ENCODE measurements at places on chromosomes 11 and 22.

DNA sequence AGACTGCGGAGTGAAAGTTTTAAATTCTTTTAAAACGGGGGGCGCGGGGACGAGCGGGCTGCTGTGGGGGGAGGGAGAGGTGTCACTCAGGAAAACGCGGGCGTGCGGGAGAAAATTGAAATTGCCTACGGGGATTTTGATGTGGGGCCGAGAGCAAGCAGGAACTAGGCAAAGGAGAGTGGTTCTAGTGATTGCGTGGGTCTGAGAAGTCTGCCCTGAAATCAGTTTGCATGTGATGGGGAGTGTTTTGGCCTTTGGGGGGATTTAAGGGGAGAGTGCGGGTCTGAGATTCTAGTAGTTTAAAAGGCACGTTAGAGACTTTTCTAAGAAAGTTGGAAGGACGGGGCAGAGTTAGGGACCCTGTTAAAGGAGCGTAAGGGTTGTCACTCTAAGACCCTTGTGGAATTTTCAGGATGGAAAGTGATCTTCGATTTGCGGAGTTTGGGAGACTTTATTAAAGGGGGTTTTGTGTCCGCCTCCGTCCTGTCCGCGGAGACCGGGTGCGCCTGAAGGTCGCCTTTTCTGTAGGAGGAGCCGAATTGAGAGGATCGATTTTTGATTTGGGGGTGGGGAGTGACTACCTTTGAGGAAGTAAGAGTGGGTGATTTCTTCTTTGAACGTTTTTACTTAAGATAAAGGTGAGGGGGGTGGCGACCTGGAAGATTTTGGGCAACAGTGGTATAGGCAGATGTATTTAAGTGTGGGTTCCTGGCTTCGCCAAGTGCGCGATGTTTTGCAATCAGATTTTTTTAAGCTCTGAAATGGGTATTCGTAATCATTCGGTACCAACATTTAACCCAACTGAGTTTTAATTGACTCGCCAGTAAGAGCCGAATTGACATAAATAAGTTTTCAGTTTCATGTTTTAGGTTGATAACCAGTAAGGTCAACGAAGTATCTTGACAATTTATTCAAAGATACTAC lies 1.1 kb downstream of the EED start:
- DNase-seq = peak; percentile 61

DNA sequence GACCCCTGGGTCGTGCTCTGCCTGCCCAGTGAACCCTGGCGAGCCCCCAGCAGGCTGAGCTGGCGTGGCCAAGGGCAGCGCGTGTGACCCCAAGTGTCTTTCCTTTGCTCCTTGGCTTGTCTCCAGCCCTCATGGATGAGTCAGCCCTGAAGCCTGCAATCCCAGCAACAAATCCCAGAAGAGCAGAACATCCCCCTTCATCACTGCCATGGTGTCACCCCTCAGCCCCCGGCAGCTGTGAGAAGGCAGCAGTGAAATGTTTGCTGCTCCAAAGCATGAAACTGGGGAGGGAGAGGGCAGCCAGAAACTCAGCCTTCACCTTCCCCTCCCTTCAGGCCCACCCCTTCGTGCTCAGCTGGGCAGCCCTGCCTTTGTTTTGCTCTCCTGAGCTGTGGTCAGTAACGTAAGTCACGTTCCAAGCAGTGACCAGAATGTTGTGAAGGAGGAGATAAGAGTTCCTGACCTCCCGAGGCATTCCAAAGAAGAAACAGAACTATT lies 29.8 kb downstream of the ADAMTS15 start:
- DNase-seq = no peak

DNA sequence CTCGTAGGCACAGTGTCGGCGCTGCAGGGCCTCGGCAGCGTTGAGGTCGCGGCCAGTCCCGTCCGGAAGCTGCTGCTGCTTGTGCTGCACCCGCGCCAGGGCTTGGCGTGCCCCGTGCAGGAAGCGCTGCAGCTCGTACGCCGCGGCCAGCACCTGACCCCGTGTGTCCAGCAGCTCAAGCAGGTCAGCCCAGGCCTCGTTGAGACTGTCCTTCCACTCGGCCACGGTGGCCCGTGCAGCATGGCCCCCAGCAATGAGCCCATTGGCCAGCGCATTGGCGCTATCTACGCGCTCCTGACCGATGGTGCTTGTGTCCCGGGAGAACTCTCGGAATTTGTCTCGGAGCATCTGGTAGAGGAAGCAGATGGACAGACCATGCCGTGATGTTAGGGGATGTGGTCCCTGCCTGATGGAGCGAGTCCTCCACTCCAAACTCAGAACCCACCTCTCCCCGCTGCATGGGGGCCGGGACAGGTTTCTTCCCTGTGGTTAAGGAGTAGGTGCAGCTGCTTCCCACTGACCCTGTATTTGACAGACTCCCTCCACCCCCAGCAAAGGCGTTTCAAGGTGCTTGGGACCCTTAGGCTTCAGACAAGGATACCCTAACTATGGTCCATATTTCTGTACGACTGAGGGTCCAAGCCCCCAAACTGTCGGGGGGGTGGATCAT lies 13.8 kb upstream of the RBM4B start:
- no peak for DNase-seq

GRCh38 chr11:3215346-3216026 lies 3.1 kb downstream of the MRGPRG start:
- DNase-seq = no peak

GRCh38 chr11:64400102-64400501 lies 41.1 kb downstream of the RPS6KA4 start:
- no peak for DNase-seq

DNA sequence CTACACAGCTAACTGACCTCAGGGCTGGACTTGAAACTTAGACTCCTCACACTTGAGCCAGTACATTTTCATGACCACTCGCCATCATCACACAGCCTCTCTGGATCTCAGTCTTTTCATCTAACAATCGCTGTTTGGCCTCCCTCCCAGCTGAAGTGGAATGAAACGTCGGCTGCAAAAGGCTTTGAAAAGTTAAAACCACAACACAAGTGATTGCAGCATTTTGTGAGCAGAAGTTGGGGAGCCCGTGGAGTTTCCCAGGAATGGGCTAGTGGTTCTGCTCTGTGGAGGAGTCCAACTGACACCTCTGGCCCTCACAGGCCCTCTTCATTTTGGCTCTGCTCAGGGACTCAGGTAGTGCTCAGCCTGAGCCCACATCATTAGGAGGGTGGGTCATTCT lies 35.9 kb upstream of the TRIM29 start:
- no peak for DNase-seq

GRCh38 chr22:40922484-40923303 lies 28.5 kb upstream of the RBX1 start:
- no peak for DNase-seq

- DNase-seq = no peak
These were observed 91.1 kb downstream of the PICALM start for GRCh38 chr11:85977751-85978160.

DNA sequence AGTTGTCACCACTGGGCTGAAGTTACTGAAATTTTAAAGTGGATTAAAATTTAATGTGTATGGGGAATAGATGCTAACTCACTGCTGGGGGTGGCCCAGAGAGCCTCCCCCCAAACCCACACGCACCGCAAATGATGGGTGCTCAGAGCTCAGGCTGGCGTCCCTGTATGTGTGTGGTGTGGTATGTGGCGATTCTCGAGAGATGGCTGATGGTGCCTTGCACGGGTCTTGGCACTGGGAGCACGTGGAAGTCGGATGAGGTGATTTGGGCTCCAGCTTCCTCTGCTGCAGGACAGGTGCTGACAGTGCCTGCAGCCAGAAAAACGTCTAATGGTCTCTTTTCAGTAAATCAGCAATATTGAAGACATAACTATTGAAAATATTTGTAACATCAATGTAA lies 1473.3 kb downstream of the TBC1D22A start:
- no peak for DNase-seq

GRCh38 chr11:73391665-73392064 lies 15.5 kb downstream of the RELT start:
- no peak for DNase-seq

DNA sequence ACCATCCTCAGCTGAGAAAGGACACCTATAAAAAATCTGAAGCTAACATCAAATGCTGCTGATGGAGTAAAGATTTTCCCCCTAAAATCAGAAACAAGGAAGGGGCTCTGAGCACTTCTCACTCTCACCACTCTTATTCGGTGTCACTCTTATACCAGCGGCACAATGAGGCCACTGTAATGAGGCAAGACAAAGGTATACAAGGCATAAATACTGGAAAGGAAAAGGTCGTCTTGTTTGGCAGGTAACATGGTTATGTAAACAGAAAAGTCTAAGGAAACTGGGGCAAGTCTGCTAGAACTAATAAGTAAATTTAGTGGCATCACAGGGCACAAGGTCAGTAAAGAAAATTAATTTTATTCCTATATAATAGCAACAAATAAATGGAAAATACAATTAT lies 8.1 kb upstream of the MOB2 start:
- no peak for DNase-seq

- DNase-seq = no peak
These were observed 38.4 kb downstream of the MOB2 start for GRCh38 chr11:1447845-1448825.

- no peak for DNase-seq
These were observed 79.0 kb downstream of the TRIM29 start for GRCh38 chr11:120058931-120059330.

DNA sequence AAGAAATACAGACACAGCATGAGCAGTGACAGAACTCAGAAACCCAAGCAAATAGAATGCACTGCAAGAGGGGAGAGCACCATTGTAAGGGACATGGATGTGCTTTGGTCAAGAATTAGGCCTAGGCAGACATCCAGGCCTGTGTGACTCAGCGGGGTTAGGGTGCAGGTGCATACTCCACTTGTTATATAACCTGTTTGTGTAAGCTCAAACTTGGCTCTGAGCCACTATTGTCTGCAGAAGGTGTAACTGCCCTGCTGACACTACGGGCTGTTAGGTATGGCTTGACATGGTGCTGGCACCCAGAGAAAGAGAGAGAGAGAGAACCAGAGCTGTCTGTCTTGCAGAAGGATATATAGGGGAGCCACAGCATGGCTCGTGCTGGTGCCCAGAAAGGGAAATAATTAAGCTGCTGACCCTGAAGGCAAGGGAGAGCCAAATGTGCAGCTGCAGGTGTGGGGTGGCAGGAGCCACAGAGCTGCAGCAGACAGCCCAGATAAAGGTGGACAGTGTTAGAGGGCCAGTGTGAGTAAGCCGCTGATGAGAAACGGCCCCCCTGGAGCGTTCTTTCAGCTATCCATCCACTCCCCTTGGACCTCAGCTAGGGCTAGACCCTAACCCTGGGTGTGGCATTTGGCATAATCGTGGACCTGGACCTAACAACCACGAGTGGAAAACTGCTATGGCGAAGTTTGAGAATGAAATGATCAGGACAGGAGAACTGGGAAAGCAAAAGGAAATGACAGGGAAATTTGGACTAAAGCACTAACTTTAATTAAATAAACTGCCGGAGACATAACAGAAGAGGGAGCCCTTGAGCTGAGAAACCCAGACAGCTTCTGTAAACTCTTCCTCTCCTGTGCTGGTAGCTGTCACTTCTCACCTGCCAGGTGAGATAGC lies 253.0 kb upstream of the CCDC179 start:
- no peak for DNase-seq

DNA sequence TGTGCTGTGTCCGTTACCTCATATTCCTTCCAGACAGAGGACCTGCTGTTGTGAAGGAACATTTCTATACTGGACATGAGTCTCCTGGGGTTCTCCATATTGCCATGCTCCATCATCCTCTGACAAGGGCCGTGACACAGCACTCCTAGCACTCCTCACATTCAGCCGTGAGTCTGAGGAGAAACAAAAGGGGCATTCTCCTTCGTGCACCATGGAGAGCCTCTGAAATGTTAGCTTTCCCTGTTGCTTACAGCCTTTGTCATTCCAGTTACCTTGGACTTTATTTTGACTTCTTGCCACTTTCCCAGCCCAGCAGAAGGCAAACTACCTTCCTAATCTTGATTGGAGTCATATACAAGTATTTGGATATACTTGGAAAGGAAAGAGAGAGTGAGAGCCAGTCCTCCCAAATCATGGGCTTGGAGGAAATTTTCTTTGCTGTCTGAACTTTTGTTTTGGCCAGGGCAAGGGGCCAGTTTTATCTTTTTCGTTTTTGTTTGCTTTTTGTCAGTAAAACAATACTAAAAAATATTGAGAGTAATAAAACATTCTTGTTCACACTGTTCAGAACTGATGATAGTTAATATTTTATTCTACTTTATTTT lies 29.1 kb upstream of the TECTA start:
- DNase-seq = no peak

DNA sequence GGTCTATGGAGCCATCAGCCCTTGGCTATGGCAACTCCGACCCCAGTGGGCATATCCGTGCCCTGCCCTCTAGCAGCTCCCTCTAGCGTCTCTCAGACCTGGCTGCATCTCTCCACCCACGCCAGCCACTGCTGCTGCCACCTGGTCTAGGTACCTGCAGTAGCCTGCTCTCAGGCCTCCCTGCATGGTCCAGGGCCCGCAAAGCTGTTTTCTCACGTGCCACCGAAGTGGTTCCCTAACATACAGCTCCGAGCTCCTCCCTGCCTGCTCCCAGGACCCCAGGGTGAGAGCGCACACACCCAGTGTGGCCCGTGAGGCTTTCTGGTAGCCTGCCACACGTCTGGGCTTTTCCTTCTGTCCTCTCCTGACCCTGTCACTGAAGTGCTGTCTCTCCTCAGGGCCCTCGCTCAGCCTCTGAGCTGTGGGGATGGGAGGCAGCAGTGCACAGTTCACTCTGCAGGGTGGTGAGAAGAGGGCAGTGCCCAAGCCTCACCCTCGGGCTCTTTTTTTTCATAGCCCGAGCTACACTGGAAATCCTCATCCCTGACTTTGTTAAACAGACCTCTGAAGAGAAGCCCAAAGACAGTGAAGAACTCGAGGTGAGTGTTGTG lies 14.3 kb downstream of the DGCR8 start:
- no peak for DNase-seq

DNA sequence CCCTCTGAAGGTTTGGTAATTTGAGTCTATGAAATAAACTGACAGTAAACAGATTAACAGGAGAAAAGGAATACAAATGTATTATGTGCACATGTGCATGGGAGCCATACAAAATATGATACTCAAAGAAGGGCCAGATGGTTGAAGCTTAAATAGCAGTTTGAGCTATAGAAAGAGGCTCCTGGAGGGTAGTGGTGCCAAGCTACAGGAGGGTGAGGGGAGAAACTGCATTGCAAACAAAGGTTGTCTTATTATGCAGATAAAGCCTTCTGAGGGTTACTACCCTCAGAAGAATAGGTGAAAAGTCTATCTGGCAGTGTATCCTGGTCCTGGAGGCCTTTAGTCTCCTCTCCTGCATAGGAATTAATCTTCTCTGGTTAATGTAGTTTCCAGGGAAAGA lies 267.3 kb upstream of the MPPED2 start:
- no peak for DNase-seq

DNA sequence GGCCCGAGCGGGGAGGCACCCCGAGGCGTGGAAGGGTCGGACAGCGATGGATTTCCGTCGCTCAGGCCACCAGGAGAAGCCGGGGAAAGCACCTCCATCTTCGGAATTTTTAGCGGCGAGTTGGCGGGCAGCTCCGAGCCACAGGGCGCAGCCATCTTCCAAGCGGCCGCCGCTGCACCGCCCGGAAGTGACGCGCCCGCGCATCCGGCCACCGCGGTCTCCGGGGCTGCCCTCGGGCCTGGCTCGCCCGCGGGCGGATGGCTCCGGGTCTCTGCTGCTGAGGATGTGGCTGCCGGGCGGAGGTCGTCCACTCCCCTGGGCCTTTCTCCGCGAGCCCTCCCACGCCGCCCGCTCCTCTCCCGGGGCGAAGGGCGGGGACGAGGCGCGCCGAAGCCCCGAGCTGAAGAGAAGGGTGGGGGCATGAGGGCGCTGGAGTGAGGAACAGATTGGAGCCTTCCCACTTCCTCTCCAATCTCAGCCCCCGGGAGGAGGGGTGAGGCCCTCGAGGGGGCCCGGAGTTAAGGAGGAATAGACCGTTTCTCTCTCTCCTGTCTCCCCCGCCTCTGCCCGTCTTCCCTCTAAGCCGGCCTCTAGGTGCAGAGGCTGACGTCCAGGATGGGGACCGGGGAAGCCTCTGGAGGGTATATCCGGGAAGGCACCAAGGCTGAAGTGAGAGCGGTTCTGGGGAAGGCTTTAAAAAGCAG lies at the start of gene MSANTD2:
Gene MSANTD2, minus strand, starts transcription at position 181 of the 704 bp plus-strand sequence. Its CDS starts 26 bp downstream, at position 155.
- DNase-seq = peak; percentile 92

Data from activated CD8-positive, alpha-beta memory T cell treated with anti-CD3 and anti-CD28 coated beads, Interleukin-2, amount 50 U/mL, for 48 hours (primary cell).